ENCODE measurements at places on chromosomes 6 and 20.

GRCh38 chr20:555976-556385 is 12.4 kb upstream of the CSNK2A1 start:
- DNase-seq, result no peak

DNA sequence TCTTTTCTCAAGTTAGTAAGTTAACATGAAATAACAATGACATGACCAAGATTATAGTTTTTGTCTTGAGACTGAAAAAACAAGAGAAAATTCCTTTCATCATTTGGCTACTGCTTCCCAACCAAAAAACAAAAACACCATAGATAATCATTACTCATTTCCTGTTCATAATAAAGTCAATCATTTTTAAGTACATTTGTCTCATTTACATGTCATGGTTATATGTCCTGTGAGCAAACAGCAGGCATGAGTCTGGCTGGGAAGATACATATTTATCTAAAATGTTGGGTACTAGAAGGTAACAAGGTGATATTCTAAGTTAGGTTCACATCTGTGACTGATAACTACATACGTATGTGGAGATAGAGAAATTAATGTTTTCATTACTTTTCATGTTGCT is 180.5 kb downstream of the ISM1 start:
- DNase-seq, result no peak

DNA sequence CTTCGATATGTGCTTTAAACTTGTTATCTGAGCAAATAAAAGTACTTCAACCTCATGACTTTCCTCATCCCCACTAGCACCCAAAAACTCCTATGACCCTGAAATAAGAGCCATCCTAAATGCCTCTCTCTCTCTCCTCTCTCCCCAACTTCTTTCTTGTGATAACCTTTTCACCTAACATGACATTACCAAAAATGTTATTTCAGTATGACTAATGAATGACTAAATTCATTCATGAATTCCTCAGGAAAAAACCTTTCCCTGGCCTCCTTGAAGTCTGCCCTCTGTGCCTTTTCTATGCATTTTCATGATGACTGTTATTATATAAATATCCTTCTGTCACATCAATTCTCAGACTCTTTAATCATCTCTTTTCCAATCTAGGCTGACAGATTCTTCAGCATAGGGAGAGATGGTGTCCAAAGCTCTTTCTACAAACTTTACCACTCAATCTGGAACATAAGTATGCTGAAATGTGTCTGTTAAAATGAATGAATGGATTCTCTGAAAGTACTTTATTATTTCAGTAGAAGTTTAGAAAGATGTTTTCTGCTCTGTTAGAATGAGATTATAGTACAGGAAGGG is 114.3 kb upstream of the GGTLC1 start:
- no peak for DNase-seq

DNA sequence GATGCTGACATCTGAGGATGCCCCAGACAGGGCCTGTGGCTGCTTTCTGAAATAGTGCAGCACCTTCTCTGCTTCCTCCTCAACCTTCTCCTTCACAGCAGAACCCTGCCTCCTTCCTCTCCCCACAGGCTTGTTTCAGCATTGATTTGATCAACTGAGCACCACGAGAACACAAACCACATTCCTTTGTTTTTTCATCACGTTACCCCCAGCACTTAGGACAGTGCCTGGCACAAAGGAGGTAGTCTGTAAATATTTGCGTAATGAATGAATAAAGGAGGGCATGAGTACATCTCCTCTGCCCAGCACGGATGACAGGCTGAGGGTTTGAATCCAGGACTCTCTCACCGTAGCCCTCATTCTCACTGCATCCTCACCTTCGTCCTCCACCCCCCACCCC is 21.3 kb upstream of the WFDC2 start:
- no peak for DNase-seq

DNA sequence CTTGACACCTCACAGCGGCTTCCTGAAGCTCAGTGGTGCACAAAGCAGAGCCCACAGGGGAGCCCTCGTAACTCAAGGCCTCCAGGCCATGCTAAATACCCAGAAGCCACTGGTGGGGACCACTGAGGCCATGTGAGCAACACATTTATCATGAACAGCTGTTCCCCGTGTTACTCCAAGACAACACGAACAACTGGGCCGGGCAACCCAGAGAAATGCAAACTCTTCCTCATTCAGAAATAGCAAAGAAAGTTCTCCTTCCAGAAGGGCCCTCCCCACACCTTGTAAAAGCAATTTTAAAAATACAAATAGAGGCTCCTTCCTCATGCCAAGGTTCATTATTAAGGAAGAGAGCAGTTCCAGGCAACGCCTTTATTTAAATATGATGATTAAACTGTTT is 36.3 kb upstream of the SLCO4A1 start:
- DNase-seq, result no peak

- no peak for DNase-seq
Measured at GRCh38 chr6:134826889-134827737, 122.8 kb downstream of the ALDH8A1 start.

GRCh38 chr20:18717062-18717461 is 96.5 kb upstream of the SCP2D1 start:
- no peak for DNase-seq

DNA sequence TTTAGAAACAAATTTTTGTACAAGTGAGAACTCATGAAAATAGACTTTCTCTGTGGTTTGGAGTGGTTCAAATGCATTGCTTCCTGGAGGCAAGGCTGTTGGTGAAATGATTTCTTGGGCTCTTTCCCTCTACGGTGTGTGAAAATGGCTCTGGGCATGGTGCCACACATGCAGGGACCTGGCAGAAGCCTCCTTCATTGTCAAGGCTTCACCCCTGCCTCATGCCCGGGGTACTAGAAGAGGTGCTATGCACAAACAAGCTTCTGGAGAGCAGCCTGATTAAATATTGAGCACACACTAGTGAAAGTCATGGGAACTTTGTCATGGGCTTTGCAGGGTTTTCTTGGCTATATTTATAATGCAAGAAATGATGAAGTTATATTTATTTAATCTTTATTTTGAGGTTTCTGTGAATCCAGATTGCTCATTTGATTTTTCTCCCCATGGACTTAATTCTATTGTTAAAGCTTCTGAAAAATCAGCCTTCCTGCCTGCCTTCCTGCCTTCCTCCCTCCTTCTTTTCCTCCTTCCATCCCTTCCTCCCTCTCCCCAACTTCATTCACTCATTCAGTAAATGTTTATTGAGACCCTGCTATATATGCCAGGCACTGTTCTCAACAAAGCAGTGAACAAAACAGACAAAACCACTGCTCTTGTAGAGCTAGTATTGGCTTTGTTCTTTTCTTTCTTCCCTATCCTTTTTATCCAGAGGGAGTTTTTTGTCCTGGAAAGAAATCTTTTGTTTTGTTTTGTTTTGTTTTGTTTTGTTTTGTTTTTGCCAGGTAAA is 21.0 kb downstream of the C6orf89 start:
- no peak for DNase-seq

DNA sequence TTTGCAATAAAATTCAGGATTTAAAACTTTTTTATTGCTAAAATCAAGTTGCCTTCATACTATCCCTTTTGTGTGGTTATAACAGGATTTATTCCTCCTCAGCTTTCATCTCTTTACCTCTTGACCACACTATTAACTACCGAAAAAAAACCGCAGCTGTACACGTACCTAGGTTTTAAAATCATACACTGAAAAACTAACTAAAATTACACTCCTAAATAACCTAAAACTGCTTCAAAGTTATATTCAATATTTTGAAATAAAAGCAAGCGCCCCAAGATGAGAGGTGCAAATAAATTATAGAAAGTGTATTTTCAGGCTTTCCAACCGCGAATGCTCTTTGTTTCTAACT is 1.4 kb downstream of the MPC1 start:
- DNase-seq, result no peak

DNA sequence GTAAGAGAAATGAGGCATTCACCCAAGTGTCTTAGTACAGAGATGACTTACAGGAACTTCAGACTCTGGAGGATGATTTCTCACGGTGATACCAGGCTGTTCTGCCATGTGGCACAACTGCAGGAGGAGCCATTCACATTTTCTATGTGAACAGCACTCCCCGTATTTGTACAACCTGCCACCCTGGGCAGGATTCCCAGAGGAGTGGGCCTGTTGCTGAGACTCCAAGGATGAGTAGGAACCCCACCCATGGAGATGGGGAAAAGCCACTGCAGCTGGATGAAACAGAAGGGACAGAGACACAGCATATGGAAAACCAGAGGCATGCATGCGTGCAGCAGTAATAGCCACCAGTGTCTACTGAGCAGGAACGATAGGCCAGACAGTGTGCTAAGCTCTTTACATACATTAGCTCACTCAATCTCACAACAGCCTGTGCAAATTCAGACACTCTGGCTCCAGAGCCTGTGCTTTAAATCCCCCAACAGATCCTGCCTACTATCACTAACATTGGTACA is 48.0 kb upstream of the PTPRT start:
- DNase-seq, result no peak

GRCh38 chr6:134654751-134655150 is 295.1 kb downstream of the ALDH8A1 start:
- DNase-seq, result no peak

GRCh38 chr6:5997420-5997987 is 9.2 kb downstream of the NRN1 start:
- no peak for DNase-seq

DNA sequence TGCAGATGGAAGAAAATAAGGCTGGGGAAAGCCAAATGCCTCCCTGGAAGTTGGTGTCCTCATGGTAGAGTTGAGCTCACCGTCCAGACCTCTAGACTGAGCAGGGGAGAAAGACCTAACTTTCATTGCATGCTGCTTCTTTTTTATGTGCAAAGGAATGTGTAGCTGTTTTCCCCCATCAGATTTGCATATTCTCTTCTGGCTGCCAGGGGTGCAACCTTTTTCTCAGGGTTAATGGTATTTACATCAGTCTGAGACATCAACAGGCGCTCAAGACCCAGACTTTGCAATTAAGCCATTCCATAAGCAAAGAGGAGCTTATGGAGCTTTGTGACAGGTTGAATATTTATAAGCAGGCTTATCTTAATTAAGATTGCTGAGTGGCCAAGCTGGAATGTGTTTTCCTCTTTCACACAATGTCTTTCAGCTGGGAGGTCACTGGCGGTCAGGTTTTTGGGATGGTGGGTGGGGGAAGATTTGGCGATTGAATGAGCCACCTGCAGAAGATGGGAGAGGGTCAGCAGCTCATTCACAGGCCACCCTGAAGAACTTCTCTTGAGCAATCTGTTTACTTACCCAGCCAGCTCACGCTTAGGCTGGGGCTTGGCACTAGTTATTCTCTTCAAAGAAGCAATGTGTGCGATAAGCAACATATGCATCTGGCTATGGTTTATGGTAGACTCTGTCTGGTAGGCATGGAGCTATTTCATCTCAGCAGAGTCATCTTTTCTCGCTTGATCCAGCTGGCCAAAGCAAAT is 88.6 kb downstream of the SCP2D1 start:
- DNase-seq, result no peak

- DNase-seq, result no peak
Measured at GRCh38 chr6:47134476-47135189, 92.5 kb upstream of the ADGRF1 start.

- no peak for DNase-seq
Measured at GRCh38 chr20:19110881-19111460, 101.5 kb upstream of the SLC24A3 start.

GRCh38 chr20:34552569-34552968 is 5.9 kb upstream of the MAP1LC3A start:
- no peak for DNase-seq

DNA sequence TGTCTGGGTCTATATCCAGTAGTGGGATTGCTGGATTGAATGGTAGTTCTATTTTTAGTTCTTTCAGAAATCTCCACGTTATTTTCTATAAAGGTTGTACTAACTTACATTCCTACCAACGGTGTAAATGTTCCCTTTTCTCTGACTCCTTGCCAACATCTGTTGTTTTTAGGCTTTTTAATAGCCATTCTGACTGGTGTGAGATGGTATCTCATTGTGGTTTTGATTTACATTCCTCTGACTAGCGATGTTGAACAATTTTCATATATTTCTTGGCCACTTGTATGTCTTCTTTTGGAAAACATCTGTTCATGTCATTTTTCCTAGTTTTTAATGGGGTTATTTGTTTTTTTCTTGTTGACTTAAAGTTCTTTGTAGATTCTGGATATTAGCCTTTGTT is 99.3 kb downstream of the BMP2 start:
- DNase-seq, result no peak

DNA sequence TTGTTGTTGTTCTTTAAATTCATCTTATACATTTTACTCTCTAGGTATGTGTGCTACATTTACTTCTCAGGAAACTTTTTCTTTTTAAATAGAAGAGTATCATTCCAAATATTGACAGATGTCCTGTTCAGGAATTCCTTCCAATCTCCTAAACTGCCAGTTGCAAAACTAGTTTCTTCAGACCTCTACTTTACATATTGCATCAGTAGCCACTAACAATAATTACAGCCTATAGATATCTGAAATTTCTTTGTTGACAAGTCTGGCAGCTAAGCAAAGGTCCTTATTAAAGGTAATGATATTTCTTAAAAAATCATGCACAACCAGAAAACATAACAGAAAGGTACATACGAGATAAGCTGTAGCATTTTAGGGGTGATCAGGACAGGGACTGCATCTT is 4.5 kb downstream of the ECHDC1 start:
- DNase-seq, result no peak

- no peak for DNase-seq
Measured at GRCh38 chr6:159357211-159357915, 188.2 kb downstream of the FNDC1 start.

DNA sequence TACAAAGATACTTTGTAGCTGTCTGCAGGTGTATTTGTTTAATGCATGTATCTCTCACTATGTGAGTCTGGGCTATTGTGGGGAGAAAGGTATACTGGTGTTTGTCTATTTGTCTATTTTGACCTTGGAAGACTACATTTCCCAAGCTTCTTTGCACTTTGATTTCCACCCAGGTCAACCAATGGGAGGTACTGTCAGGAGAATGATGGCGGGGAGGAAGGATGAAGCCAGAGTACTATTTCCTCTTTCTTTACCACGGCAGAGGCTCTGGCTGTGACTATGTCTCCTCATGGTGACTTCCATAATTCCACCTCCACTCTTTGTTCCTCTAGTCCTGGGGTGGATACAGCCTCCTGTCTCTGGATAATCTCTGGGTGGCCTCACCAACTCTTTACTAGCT is 23.1 kb downstream of the LBP start:
- peak; percentile 12 for DNase-seq

GRCh38 chr6:169763881-169764280 is 12.5 kb downstream of the ERMARD start:
- no peak for DNase-seq

GRCh38 chr6:124090491-124090890 is 286.8 kb downstream of the NKAIN2 start:
- DNase-seq, result no peak

DNA sequence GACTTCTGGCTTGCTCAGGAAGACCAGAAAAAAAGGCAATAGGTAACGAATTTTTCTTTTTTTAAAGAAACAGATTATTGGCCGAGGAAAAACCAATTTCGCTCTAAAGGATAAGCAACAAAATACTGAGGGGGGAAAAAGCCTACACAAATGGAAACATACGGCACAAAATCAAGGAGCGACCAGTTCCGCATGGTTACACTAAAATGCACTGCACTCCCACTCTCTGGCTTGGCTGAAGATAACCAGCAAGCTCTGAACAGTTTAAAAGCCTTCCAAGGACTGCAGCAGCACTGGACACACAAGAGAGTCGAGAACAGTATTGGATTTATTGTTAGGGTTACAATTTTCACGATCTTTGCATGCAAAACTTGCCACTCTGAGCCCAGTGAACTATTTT is 881 bp upstream of the MAP7 start:
- no peak for DNase-seq

- no peak for DNase-seq
Measured at GRCh38 chr6:113713665-113714064, 143.5 kb upstream of the MARCKS start.

- no peak for DNase-seq
Measured at GRCh38 chr6:90605749-90606340, 19.0 kb upstream of the MAP3K7 start.

Measured in activated CD4-positive, alpha-beta T cell treated with anti-CD3 and anti-CD28 coated beads, Interleukin-2, Interleukin-4, amounts not matched to agents 100 ng/mL and 50 ng/mL, durations not matched to agents 16 hours and 8 hours (primary cell).